SW480 (cell line): ENCODE measurements at places on chromosomes 3 and 15.
A peak's percentile ranks its signal among the peaks of the same experiment; 100 is the strongest.

- no peak for DNase-seq
Observed at GRCh38 chr3:22947851-22948250, 255.3 kb upstream of the UBE2E2 start.

DNA sequence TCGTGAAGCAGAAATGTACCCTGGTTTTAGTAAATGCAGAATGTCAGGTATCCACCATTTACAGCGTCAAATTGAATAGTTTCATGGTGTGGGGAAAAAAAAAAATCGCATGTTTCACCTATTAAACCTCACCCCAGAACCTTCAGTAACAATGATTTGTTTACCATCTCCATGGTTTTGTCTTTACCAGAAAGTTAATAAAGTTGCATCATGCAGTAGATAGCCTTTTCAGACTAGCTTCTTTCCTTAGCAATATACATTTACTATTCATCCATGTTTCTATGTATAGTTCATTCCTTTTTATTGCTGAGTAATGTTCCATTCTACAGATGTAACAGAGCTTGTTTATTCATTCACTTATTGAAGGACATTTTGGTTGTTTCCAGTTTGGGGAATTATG lies 1066.1 kb downstream of the FHIT start:
- no peak for DNase-seq

DNA sequence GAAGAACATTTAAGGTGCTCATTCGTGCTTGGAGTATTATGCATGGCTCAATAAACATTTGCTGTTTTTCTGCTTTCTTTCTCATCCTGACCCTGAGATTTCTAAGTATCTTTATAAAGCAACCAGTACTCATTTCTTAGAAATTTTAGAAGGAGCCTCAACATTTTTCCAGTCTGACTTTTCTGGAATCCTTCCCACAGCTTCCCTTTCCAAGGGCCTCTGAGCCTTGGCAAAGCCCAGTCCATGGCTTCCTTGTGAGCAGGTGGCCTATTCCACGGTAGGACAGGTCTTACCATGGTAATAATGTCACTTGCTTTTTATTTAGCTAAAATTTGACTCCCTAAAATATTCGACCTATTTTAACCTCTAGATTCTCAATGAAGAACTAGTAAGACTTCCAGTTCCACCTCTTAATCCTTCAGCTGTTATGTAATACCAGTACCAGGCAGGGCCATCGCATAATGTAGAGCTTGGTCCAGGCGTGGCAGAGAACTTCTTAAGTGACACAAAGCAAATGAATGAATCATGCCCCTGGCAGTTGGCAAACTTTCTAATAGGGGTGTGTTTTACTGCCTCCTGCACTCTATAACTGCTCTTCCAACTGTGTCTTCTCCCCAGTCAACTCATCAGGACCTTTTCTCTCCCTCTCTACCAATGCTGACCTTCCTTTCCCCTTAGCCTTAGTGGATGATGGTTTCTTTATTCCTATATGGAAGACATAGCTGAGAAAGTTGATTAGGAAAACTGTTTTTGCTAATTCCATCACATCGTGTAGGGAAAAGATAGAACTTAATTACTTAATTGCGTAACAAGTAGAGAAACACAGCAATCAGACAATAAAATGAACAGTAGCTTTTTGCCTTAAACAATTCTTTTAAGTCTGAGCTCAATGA lies 894 bp upstream of the TM4SF4 start:
- peak; percentile 63 for DNase-seq

- DNase-seq: no peak
Observed at GRCh38 chr3:135238236-135238830, 443.3 kb downstream of the EPHB1 start.

DNA sequence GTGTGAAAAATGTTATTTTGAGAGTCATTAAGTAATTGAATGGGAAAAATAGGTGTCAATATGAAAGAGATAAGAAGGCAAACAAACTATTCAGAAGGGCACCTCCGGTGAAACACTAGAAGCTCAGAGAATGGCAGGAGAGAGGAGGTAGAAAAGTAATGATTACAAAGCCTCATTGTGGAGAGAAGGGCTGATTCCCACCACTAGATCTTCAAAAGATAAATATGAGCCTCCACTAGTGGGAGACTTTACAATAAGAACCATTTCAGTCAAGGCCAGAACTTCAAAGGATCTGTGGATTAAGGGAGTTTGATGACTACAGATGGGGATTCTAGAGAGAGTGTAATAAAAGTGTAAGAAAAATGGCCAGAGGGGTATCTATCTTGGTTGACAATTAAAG lies 535.6 kb downstream of the NLGN1 start:
- DNase-seq: no peak

GRCh38 chr3:173045770-173046382 lies 95.2 kb downstream of the SPATA16 start:
- no peak for DNase-seq

DNA sequence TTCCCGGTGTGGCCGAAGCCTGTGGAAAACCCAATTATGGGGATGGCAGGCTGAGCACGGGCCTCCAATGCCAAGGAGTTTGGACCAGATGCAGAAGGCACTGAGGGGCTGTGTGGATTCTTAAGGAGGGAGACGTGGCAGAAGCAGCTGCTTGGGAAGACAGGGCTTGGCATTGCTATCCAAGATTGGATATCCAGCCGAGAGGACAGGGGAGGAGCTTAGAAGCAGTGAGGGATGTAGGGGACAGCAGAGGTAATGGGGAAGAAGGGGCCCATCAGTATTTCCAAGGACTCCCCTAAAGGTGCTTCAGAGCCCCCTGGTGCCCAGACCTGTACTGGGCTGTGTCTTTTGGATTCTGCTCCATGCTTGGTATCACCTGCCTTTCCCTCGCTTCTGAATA lies 112.8 kb upstream of the TLE3 start:
- no peak for DNase-seq

- no peak for DNase-seq
Observed at GRCh38 chr15:51121118-51121517, 26.4 kb upstream of the TNFAIP8L3 start.

- no peak for DNase-seq
Observed at GRCh38 chr3:114417675-114418074, 123.8 kb downstream of the TIGIT start.

DNA sequence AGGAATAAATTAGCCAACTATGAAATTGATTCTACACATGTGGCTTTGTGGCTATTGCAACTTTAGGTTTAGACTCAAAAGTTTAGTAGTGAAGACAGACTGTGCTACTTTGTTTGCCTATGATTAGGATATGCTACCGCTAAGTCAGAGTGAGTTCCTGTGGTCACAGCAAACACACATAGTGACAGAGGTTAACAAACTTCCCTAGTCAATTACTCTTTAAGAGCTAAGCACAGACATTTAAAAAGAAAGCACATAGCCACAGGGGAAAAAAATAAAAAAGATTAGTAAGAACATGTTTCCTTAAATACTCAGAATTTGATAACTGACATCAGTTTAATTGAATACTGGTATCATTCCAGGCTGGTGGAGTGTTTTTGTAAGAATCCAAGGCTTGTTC lies 207.1 kb downstream of the GBE1 start:
- peak; percentile 6 for DNase-seq

- DNase-seq: no peak
Observed at GRCh38 chr15:48006031-48006511, 114.7 kb upstream of the SLC24A5 start.

DNA sequence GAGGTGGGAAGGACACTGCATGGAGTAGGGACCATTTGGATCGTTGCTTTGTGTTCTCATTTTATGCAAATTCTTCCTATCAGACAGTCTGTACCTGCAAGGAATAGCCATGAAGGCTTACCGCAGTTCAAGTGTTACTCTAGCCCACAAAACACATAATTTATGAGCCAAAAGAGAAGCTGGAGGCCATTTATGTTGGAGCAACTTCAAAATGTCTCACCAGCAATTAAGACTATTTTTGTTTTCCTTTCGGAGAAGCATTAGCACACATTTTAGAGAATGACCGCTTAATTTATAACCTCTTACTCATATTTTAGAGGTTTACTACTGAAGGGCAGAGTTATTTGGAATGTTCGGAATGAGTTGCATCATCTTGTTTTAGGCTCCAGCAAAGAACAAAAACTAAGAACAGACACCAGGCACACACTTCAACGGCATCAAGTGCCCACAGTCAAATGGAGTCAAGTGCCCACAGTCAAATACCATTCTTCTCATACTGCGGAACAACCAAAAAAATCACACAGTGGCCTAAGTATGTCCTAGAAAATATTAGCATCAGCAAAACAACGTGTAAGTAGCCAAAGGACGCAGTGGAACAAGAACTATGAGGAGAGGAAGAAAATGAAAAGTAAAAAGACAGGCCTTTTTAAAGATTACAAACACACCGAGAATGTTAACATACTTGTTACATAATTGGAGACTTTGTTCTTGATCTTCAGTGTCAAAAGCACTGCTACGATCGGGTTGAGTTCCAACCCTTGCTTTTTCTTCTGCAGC lies 17.5 kb upstream of the GOLGA8J start:
- no peak for DNase-seq

GRCh38 chr3:132509096-132509495 lies 88.0 kb upstream of the ACKR4 start:
- DNase-seq: no peak

DNA sequence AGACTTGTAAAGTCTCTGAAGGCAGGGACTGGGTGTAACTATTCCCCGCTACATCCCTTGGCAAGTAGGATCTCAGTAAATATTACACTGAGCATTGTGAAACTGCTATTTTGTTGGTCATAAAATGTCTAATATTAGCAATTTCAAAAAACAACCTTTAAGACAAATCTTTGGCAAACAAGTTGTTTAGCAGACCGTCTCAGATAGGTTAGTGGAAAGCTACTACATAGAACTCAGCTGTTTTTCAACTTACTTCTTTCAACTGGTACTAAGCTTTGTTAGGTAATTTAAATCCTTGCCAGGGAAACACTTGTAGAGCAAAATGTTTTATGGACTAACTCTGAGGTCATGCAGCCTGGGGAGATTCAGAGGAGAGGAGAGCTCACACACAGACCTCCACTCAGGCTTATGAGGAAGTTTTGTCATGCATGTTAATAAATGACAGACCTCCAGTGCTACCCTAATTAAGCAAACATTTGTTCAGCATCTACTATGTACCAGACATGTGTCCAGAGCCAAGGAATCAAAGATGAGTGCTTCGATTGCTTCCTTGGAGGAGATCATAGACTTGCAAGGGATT lies 61.6 kb upstream of the STAC start:
- DNase-seq: no peak

DNA sequence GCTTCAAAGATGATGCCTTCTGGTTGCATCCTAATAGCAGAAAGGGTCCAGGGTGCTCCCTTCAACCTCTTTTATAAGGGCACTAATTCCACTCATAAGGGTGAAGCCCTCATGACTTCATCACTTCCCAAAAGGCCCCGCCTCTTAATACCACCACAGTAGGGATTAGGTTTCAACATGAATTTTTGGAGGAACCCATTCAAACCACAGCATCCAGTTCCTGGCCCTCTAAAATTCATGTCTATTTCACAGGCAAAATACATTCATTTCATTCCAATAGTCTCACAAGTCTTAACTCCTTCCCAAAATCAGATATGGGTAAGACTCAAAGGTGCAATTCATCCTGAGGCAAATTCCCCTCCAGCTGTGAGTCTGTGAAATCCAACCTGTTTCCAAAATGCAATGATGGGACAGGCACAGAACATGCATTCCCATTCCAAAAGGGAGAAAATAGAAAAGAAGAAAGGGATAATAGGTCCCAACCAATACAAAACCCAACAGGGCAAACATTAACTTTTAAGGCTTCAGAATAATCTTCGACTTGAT lies 124.0 kb downstream of the ATP1B3 start:
- DNase-seq: no peak

- no peak for DNase-seq
Observed at GRCh38 chr3:52087731-52088130, 31.4 kb upstream of the DUSP7 start.

GRCh38 chr3:171465763-171466162 lies 5.6 kb upstream of the TNIK start:
- DNase-seq: no peak

DNA sequence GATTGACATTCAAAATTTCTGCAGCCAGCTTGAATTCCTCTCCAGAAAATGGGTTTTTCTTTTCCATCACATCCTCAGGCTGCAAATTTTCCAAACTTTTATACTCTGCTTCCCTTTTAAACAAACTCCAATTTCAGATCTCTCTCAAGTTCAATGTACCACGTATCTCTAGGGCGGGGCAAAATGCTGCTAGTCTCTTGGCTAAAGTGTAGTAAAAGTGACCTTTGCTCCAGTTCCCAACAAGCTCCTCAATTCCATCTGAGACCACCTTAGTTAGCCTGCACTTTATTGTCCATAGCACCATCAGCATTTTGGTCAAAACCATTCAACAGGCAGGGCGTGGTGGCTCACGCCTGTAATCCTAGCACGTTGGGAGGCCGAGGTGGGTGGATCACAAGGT lies 46.7 kb downstream of the NIPA2 start:
- DNase-seq: no peak

GRCh38 chr3:23915537-23916108 lies 1.2 kb downstream of the NKIRAS1 start:
- DNase-seq: no peak

DNA sequence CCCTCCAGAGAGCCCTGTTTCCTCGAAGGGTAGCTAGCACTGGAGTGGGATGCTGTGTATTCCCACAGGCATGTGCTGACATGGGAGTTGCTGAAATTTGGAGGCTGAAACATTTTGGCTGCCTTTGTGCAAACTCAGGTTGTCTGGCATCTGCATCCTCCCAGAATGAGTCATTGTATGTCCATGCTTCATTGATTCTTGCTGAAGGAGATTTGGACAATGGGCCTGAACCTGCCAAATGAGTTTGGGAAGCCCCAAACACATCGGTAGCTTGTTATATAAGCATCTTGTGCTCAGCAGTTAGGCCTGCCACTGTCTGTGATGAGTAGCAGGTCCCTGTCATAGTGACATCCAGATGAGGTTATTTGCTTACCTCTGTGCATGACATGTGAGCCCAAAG lies 160.0 kb downstream of the IL5RA start:
- no peak for DNase-seq

GRCh38 chr3:53236112-53236841 lies 19.5 kb downstream of the TKT start:
- DNase-seq: peak; percentile 50

- DNase-seq: peak; percentile 78
Observed at GRCh38 chr3:194572143-194572789, 61.0 kb downstream of the TMEM44 start.

DNA sequence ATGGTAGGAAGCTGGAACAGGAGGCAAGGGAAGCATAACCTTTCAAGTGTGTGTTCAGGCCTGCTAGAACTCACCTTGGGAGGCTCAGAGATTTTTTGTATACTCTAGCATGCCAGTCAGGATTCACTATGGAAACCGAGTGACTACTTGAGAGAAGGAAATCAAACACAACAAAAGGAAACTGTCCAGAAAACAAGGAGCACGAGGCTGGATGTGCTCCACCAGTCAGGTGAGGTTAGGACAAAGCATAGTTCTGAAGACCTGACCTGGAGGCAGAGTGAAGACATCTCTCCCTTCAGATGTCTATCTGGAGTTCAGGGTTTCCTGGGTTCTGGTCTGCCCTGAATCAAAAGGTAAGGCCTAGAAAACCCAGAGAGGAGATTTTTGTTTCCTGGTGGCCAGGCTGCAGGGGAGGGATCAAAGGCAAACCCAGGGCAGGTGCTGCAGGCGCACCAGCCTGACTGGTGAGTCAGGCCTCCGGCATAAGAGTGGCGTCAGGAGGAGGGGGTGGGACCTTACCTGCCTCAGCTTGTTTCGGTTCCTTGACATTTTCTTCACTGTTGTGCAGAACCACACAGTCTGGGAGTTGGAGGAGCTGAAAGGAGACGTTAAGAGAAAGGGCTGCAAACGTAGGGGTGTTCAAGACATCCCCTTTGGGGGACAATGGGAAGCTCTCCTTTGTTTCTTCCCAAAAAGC lies 52.2 kb upstream of the OSBPL11 start:
- DNase-seq: peak; percentile 75

- no peak for DNase-seq
Observed at GRCh38 chr3:87002346-87002745, 11.4 kb upstream of the VGLL3 start.

GRCh38 chr3:164416491-164417222 lies 661.6 kb downstream of the SI start:
- no peak for DNase-seq
